H1 (cell line): ENCODE measurements at places on chromosomes 1 and 21. TPM values are rescaled to one million over a fixed set of nuclear protein-coding genes. Genes with fewer than 3 reads are reported as not detected.

FCRL6 gene
- total RNA-seq: not detected in 2 replicates

RFX5 gene
- total RNA-seq: 57.6 and 59.7 TPM in 2 replicates

FCRL4 gene
- total RNA-seq: not detected in 2 replicates

CFHR5 gene
- total RNA-seq: not detected in 2 replicates
